Brain microvascular endothelial cell (primary cell): ENCODE measurements at places on chromosomes 16 and 17.

DNA sequence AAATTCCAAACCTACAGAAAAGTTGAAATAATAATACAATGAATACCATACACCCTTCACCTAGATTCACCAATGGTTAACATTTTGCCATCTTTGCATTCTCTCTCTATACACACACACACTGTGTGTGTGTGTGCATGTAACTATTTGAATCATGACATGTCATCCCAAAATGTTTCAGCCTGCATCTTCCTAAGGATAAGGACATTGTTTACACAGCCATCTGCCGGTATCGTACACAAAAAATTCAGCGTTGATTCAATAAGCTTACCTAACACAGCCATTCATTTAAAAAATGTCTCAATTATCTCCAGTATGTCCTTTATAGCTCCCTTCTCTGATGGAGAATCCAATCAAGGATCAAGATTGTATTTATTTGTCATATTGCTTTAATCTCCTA is 3.9 kb downstream of the MXRA7 start:
- DNase-seq, result no peak

- no peak for DNase-seq
Observed at GRCh38 chr16:10599626-10600025, 19.2 kb upstream of the EMP2 start.

- peak; percentile 12 for DNase-seq
Observed at GRCh38 chr16:68893710-68894705, 50.7 kb downstream of the TANGO6 start.

- DNase-seq, result peak; percentile 32
Observed at GRCh38 chr17:4566785-4567184, 6.4 kb upstream of the GGT6 start.

DNA sequence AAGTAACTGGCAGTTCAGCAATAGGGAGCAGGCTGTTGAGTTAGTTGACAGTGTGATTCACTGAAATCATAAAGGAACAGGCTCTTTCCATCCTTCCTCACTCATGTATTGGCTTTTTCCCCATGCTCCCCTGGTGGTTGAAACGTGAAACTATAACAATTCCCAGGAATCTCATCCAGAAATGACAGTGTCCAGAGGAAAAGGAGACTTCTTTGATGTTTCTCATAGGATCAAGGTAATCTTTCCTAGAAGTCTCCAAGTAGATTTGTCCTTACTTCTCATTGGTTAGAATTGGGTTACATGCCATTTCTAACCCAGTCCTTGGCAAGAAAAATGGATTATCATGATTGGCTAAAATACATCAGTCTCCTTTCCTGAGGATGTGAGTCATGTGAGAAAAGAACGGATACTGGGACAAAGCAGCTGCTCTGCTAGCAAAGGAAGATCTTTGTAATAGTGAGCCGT is 14.4 kb downstream of the TTC19 start:
- DNase-seq, result peak; percentile 65

GRCh38 chr17:3879186-3879585 is 13.7 kb downstream of the CAMKK1 start:
- DNase-seq, result peak; percentile 35

DNA sequence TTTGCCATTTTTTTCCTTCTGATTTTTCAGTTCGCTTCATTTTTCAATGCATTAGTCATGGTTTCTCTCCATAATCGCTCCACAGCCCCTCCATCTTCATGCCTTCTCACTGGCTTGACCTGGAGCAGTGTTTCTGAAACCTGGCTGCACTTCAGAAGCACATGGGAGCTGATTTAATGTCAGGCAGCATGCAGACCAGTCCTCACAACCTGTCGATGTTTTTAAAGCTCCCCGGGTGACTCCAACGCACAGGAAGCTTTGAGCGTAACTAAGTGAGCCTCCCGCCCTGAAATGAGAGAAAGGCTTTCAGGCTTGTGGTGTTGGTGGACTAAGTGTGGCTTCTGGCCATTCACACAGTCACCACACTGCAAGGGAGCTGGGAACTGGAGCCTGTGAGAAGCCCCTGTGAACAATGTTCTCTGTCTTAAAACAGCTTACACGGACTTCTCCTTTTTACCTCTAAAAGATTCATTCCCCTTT is 16.8 kb upstream of the DRG2 start:
- DNase-seq, result peak; percentile 39

DNA sequence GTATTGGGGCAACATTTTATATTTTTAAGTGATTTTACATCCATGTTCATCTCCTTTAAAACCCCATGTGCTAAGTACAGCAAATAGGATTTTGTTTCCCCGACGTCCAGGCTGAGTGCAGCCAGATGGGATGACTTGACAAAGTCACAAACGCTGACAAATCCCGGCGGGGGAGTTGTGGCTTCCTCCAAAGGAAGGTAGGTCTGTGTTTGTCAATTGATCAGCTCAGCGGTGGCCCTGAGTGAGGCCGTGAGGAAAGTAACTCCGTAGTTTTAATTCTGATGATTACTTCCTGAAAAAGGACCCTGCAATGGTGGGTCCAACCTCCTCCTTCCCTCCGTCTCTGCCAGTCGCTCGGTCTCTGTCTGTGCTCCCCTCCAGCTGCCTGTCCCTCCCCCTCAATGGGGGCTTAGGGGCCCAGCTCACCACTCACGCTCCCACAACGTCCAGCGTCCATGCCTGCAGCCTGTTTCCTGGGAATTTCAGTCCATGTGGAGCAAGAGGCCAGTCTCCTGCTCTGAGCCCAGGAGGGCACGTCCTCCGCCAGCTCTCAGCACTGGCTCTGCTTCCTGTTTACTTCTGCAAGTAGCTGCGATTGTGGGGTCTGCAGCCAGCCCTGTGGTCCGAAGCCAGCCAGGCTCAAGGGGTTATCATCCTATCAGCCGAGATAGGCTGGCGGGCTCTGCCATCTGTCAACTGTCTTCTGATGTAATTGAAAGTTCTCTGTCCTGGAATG is 209.4 kb upstream of the FOXF1 start:
- no peak for DNase-seq

GRCh38 chr16:56747486-56748045 is 17.6 kb downstream of the NUP93 start:
- DNase-seq, result no peak

GRCh38 chr17:32940706-32941390 is 12.9 kb downstream of the TMEM98 start:
- no peak for DNase-seq

GRCh38 chr16:79463841-79464240 is 136.7 kb downstream of the MAF start:
- no peak for DNase-seq

DNA sequence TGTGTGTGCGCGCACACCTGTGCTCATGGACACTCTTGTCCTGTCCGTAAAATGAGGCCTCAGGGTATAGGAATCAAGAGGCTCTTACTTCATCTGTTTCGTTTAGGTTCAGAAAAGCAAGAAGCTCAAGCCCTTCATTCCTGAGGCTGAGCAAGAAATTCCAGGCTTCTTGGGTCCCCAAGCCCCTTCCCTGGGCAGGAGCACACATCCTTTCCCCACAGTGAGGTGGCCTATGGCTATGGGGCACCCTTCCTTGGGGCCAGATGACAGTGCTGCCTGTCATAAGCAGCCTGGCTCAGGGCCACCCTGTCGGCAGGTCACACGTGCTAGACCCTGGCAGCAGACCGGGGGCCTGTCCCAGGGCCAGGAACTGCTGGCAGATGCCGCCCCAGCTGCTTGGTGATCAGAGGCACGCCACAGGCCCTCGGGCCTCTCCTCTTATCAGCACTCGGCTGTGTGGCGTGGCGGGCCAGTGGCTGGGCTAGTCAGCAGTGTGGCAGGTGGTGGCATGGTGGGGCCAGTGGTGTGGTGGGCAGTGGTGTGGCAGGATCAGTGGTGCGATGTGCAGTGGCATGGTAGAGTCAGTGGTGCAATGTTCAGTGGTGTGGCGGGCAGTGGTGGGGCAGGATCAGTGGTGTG is 50.2 kb downstream of the NKD1 start:
- DNase-seq, result no peak

GRCh38 chr16:87046235-87046634 is 271.0 kb downstream of the C16orf95 start:
- no peak for DNase-seq
